ENCODE measurements at places on chromosomes 5 and 9. TPM values are rescaled to one million over a fixed set of nuclear protein-coding genes. Genes with fewer than 3 reads are reported as not detected.

Gene STC2
- 104 TPM for total RNA-seq

Gene PCDHB4
- 0.03 TPM for total RNA-seq

Gene ADAMTS16
- 1.8 TPM for total RNA-seq

Gene SPINK4
- total RNA-seq, result not detected

Gene SV2C
- not detected for total RNA-seq

Gene EQTN
- not detected for total RNA-seq

Gene GPX8
- total RNA-seq, result 49.4 TPM

Gene DDX4
- total RNA-seq, result not detected

Gene SSNA1
- total RNA-seq, result 146 TPM

Gene SPDL1
- 89.7 TPM for total RNA-seq

Gene GMCL2
- not detected for total RNA-seq

Gene SAPCD2
- 29.3 TPM for total RNA-seq

Gene PTPRD
- total RNA-seq, result 0.13 TPM

Gene EMB
- 5.8 TPM for total RNA-seq

Gene AK8
- total RNA-seq, result 0.89 TPM

Gene F12
- total RNA-seq, result 23.0 TPM

Gene PCDHA11
- 0.07 TPM for total RNA-seq

Gene FOCAD
- total RNA-seq, result 18.3 TPM

Gene CREBRF
- 2.0 TPM for total RNA-seq

Gene PLAC8L1
- total RNA-seq, result 0.49 TPM

Gene STKLD1
- 1.1 TPM for total RNA-seq
